ENCODE measurements at places on chromosomes 3 and 15.

- no peak for DNase-seq
These were observed 259.8 kb downstream of the MAGI1 start for GRCh38 chr3:65778968-65779367.

DNA sequence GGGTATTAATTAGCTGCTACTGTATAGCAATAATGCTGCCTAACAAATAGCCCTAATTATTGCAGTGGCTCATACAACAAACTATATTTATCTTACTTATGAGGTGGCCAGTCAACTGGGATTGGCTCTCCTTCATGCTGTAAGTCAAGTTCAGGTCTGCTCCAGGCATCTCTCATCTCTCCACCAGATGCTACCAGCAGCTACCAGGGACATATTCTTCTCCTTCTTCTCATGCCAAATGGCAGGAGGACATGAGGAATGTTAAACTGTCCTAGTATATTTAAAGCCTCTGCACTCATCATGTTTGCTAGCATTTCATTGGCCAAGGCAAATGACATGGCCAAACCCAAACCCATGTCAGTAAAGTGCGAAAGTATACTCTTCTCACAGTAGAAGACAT lies 17.3 kb downstream of the SV2B start:
- DNase-seq: no peak

DNA sequence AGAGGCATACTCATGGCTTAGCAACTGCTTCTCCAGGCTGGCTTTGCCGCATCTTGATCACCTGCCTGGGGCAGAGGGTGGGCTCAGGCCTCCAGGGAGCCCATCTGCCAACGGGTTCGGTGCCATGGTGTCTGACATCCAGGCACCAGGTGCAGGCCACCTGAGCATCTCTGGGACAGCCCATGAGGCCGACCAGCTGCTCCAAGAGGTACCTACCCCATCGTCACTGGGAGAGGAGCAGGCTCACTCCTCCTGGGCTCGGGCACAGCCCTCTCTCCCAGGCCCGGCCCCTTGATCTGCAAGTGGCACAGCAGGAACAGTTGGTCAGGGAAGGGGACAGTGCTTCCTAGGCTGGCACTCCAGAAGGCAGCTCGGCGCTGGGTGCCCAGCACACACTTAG lies 21.9 kb downstream of the TPRA1 start:
- DNase-seq: no peak

DNA sequence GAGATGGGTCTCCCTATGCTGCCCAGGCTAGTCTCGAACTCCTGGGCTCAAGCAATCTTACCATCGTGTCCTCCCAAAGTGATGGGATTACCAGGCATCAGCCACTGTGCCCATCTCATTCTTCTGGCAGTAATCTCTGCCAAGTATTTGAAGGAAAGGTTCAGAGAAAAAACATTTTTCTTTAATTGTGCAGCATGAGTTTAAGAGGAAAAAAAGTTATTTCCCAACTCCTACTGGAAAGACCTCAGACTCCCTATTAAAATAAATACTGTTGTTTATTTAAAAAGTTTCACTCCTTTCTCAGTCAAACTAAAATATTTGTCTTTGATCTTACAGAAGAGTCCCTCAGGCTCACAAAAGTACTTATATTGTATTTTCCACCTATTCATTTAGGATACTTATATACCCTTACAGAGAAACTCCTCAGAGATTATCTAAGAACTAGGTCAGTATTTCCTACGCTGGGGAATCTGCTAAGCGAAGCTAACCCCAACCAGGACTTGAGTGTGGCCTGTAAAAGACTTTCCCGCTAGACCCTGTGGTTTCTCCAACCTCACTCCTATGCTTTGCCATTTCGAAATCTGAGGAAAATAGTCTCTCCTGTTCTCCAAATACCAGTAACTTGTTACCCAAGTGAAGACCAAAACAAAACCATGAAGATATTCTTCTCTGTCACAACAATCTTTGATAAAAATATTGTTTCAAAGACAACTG lies 28.7 kb downstream of the WWTR1 start:
- no peak for DNase-seq

GRCh38 chr15:86906376-86906775 lies 826.7 kb downstream of the AGBL1 start:
- no peak for DNase-seq

- no peak for DNase-seq
These were observed 3.3 kb downstream of the CRYGS start for GRCh38 chr3:186540835-186541226.

DNA sequence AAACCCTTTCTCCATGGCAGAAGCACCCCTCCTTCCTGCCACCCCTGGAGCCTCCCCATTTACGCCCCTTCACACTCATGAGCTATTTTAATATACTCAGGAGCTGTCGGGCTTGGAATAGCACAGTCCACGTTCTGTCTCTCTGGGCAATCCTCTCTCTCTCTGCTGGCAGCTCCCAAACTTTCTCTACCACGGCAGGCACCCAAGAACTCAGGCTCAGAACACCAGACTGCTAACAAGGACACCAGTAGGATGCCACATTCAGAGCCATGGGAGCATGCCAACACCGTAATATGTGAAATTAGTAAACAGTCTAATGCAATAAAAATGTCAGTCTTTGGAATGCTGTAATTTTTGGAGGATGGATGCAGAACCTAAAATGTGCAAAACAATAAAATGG lies 19.3 kb downstream of the TNFAIP8L3 start:
- DNase-seq: no peak

GRCh38 chr3:123936400-123936799 lies 24.6 kb downstream of the CCDC14 start:
- no peak for DNase-seq

GRCh38 chr3:160403796-160404470 lies 4.5 kb downstream of the SMC4 start:
- DNase-seq: no peak

DNA sequence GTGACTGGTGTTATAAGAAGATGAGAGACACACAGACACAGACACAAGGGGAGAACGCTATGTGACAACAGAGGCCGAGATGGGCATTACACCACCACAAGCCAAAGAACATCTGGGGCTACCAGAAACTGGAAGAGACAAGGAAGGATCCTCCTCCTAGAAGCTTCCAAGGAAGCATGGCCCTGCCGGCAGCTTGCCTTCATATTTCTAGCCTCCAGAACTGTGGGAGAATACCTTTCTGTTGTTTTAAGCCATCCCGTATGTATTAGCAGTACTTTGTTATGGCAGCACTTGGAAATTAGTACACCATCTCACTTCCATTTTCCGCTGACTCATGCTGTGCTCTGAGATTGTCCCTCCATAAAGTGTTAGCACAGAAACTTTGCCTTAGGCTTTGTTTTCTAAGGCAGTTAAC lies 38.7 kb upstream of the CA12 start:
- DNase-seq: no peak

DNA sequence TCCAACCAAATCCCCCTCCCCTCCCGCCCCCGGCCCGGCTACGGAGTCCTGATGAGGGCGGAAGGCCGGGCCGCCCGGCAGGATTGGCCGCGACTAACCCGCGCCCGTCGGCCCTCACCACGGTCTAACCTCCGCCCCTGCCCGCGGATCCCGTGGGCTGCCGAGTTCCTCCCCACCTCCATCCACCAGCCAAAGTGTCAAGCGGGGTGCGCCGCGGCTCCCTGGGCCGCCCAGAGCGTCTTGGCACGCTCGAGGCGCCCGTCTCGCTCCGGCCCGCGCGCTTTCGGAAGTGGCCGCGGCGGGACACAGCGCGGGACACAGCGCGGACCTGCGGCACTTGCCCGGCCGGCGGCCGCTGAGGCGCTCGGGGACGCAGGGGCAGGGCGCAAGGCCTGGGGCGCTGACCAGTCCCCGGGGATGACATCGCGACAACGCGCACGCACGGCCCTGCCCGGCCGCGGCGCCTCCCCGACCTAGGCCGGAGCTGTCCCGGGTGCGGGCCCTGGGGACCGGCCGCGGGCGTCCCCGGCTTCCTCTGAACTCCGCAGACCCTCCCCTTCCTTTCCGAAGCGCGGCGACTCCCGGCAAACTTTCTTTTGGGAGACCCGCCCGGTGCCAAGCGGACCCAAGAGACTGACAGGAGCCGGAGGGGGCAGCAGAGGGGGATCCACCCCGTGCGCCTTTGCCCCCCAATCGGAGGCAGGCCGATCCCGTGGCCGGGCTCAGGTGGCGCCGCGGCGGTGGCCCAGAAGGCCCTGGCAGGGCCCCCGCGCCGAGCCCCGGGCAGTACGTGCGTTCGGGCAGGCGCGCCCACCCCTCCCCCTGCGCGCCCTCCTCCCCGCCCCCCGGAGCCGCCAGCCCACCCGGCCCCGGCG lies 112.8 kb upstream of the ICE2 start:
- DNase-seq: peak; percentile 61

DNA sequence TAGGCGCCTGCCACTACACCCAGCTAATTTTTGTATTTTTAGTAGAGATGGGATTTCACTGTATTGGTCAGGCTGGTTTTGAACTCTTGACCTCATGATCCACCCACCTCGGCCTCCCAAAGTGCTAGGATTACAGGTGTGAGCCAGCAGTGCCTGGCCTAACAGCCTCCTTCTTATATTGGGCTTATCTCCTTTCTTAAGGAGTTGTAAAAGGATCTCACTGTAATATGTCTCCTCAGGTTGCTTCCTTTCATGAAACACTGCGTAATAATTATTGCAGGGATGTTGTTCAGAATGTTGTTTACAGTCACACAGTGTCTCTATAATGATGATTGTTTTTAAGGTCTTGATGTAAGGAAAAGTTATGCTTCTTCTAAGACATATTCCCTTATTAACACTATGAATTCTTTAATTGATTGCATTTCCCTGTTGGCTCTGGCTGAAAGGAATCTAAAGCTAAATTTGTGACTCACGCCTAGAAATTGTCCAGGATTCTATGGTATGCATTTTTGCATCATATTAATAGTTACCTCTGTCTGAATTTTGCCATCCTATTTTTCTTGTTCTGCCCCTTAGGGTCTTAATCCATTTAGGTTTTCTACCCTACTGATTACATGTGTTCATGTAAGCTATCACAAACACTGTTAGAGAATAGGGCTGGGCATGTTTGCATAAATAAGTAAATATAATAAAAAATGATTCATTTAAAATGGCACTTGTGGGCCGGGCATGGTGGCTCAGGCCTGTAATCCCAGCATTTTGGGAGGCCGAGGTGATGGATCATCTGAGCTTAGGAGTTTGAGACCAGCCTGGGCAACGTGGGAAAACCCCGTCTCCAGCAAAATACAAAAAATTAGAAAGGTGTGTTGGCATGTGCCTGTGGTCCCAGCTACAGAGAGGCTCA lies 24.5 kb upstream of the RNF111 start:
- no peak for DNase-seq

- no peak for DNase-seq
These were observed 77.6 kb downstream of the GALK2 start for GRCh38 chr15:49247556-49248110.

DNA sequence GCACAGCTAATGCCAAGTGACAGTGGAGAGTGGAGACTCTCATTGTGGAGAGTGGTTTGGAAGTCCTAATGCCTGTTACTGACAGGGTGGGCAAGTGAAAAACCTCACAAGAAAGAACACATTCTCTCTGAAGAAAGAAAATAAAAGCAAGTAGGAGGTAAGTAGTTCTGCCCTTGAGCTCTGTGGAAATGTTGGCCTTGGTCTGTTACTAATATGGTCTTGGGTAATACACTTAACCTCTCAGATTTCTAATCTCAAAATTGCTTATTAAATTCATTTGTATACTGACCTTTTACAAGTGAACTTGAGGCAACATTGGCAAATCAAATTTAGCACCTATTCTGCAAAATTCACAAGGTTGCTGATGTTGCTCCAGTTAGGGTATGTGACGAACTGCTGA lies 291.6 kb upstream of the CBLB start:
- DNase-seq: no peak

DNA sequence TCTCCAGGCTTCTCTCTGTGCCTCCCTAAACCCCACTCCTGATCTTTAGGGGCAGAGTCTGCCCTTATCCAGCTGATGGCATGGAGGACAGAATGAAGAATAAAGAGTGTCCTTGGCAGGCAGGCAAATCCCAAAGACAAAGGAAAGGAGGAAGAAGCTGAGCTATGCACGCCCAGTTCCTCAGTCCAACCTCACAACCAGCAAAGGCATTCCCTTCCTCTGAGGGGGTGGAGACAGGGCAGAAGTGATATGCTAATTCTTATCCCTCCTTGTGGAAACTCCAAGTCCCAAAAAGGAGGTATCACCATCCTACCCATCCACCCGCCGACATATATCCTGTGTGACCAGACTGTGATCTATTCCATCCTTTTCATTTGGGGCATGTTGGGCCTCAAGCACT lies 10.5 kb upstream of the CCDC54 start:
- DNase-seq: no peak

GRCh38 chr15:40314723-40315276 lies 7.1 kb upstream of the PLCB2 start:
- no peak for DNase-seq

DNA sequence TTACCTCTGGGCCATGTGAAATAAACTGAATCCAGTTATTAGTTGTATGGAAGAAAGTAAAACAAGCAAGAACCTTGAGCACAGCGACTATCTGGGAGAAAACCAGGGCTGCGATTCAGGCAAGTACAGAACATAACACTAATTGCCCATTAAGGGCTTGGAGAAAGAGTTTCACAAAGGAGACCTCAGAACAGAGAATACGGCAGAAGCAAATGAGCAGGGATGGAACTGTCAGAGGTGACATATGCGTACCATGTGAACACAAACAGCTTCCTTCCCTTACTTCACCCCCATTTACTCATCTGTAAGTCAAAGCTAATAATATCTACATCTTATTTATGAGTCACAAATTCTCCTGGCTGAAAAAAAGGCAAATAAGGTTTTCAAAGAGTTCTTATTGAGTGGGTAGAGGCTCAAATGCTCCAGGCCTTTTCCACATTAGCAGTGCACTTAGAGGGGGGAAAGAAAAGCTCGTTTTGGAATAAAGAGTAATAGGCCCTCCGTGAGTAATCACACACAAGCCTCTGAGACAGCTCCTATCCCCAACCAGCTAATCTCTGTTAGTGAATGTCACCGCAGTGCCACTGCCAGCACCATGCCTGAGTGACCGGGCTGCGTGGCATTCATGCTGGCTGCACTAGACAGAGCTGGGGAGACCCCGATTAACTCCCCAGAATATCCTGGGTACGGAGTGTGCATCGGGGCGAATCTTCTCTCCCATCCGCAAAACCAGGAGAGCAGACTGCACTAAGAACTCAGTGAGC lies 2.6 kb downstream of the PCSK6 start:
- no peak for DNase-seq

Measured in stimulated activated naive CD4-positive, alpha-beta T cell treated with Interleukin-2 at 50 U/mL for 16 hours (primary cell).